ENCODE measurements at places on chromosomes 13 and 19.

GRCh38 chr13:59444210-59444857 is 719.4 kb downstream of the DIAPH3 start:
- no peak for DNase-seq

DNA sequence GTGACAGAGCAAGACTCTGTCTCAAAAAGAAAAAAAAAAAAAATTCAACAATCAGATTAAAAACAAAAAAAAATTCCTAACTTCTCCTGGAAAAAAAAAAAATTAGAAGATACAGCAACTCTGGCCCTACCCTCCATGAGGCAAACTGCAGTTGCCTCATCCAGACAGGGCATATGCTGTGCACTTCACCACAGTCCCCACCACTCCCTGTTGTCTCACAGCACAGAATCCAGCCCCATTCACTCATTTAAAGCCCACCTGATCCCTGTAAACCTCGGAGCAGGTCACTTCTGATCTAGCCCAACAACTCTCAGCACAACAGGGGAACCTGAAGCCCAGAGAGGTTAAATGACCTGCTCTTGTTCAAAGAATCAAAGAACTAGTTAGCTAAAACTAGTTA is 24.9 kb downstream of the RHPN2 start:
- no peak for DNase-seq

DNA sequence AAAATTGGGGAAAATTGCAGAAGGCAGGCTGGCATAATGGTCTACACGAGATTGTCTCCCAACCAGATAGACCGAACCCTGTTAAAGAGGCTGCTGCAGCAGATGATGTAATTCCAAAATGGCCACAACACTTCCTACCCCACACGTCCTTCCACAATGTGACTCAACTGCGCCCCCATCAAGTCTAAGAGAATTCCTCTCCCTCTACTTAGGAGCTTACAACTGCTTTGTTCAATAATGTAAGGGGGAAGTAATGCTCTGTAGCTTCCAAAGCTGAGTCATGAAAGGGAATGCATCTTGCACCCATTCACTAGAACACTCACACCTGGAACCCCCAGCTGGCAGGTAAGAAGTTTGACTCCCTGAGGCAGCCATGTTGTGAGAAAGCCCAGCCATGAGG is 117.8 kb upstream of the IRS2 start:
- no peak for DNase-seq

DNA sequence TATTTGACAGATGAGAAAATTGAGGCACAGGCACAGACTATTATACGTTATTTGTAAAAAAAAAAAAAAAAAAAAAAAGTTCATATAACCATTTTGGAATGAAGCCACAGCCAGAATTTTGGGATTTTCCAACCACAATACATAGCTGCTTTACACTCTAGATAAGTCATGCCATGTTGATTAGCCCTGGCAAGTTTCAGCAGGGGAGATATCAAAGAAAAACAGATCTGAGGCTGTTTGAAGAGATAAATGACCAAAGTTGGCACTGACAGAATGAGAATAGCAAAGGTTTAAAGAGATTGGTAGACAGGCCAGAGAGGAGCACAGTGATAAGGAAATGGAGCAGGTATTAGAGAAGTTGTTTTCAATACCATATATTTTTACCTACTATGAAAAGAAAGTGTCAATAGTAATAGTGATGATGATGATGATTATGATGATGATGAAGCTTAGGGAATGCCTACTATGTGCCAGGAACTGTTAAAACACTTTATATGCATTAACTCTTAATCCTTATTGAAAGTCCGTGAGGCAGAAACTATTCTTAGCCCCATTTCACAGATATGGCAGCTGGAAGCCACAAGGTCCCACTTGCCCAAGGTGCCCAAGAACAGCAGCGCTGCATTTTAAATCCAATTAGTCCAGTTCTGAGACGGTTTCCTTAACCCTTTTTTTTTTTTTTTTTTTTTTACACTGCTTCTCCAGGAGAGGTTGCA is 105.5 kb downstream of the MBNL2 start:
- DNase-seq: no peak

- DNase-seq: no peak
Measured at GRCh38 chr13:30147421-30147820, 159.9 kb downstream of the KATNAL1 start.

- DNase-seq: no peak
Measured at GRCh38 chr19:35797663-35798062, 15.0 kb downstream of the PRODH2 start.

Data from endothelial cell (in vitro differentiated cells).